ENCODE measurements at places on chromosomes 12 and 14.

GRCh38 chr14:100622224-100622623 lies 35.0 kb upstream of the BEGAIN start:
- no peak for DNase-seq

GRCh38 chr12:96361074-96361473 lies 39.2 kb downstream of the CDK17 start:
- DNase-seq = no peak

GRCh38 chr12:47277972-47278448 lies 198.3 kb upstream of the AMIGO2 start:
- peak; percentile 79 for DNase-seq

DNA sequence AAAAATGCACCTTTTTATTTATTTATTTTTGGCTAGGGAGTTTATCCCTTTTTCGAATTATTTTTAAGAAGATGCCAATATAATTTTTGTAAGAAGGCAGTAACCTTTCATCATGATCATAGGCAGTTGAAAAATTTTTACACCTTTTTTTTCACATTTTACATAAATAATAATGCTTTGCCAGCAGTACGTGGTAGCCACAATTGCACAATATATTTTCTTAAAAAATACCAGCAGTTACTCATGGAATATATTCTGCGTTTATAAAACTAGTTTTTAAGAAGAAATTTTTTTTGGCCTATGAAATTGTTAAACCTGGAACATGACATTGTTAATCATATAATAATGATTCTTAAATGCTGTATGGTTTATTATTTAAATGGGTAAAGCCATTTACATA lies 14.9 kb upstream of the SNAPC1 start:
- DNase-seq = no peak
